ENCODE measurements at places on chromosomes 3 and 15.
A peak's percentile ranks its signal among the peaks of the same experiment; 100 is the strongest.

DNA sequence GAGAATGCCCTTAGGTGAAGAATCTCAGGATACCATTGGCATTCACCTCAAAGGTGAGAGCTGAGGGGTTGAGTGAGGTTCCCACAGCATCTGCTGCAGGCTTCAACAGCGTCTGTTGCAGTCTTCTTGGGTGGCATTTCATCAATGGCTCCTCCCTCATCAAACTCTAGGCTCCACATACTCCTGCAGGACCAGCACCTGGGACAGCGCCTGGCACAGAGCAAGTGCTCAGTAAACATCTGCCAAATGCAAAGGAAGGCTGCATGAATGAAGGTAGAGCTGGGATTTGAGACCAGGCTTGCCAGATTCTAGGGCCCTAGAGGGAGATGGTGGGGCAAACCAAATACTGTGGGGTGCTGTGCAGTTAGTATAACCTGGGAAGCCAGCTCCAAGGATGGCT lies 9.6 kb downstream of the TRH start:
- no peak for DNase-seq

- DNase-seq = peak; percentile 83
Measured at GRCh38 chr3:11306817-11307589, 34.8 kb downstream of the ATG7 start.

- DNase-seq = no peak
Measured at GRCh38 chr3:71724584-71725270, 475 bp downstream of the EIF4E3 start.

DNA sequence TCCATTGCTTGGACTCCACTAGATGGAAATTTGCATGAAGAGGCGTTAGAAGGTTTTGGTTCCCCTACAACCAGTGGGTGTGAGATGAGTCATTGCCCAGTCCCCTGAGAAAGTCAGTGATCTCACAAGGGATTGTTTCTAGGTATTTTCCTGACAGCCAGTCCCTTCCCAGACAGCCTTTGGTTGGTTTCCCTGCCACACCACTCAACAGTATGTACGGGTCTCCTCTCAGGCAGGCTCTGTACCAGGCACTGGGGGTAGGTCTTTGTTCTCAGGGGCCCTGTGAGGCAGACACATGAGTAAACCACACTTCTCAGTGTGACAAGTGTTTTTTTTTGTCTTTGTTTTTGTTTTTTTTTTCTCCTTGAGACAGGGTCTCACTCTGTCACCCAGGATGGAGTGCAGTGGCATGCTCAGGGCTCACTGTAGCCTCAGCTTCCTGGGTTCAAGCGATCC lies 4.0 kb downstream of the LAMP3 start:
- peak; percentile 33 for DNase-seq

- DNase-seq = peak; percentile 100
Measured at GRCh38 chr15:93289941-93290617, 201.1 kb upstream of the RGMA start.

- DNase-seq = no peak
Measured at GRCh38 chr3:159600291-159600690, 388.3 kb upstream of the IL12A start.

DNA sequence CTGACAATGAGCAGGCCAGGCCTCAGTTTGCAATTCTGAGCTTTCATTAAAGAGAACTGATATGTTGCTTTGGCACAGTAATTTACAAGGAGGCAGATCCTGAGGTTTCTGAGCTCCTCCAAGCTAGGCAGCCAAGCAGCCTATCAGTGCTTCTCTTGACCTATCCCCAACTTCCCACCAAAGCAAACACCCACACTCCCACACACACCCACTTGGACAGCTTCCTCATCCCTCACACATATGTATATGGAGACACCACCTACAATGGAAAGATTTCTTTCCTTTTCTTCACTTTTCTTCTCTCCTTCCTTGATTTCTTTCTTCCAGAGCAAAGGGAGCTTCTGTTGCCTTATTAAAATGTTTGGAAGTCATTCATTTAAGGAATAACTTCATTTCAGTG lies 217.0 kb downstream of the NLGN1 start:
- DNase-seq = no peak

DNA sequence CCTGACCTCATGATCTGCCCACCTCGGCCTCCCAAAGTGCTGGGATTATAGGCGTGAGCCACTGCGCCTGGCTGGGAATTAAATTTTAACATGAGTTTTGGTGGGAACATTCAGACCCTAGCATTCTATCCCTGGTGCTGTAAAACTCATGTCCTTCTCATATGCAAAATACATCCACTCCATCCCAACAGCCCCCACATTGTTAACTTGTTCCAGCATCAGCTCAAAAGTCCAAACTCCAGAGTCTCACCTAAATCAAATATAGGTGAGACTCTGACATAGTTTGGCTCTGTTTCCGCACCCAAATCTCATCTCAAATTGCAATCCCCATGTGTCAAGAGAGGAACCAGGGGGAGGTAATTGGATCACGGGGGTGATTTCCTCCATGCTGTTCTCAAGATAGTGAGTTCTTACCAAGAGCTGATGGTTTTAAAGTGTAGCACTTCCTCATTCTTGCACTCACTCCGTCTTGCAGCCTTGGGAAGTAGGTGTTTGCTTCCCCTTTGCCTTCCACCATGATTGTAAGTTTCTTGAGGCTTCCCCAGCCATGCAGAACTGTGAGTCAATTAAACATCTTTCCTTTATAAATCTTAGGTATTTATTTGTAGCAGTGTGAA lies 96.2 kb upstream of the PLCL2 start:
- no peak for DNase-seq

DNA sequence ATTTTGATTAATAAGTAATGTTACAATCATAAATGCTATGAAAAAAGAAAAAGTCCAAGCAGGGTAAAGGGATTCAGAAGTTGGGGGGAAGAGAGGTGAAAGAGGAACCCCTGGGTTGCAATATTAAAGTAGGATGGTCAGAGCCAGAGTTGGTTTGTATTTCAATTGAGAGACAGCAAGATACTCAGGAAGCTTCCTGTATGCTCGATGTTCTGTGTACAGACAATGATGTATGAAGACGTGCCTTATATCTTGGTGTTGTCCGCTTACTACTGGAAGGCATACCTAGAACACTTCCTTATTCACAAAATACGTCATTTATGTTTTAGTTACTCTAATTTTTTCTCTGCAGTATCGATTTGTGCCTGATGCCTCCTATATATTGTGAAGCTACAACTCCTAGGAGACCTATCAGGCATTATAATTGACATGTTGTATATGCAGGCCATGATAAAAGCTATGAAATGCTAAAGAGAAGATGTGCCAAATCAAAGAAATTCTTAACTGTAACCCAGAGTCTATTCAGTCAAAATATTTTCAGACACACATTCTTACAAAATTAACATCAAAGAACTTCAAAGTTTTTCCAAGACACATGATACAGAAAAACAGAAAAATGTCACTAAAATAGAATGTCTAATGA lies 87.5 kb downstream of the TBL1XR1 start:
- DNase-seq = no peak

DNA sequence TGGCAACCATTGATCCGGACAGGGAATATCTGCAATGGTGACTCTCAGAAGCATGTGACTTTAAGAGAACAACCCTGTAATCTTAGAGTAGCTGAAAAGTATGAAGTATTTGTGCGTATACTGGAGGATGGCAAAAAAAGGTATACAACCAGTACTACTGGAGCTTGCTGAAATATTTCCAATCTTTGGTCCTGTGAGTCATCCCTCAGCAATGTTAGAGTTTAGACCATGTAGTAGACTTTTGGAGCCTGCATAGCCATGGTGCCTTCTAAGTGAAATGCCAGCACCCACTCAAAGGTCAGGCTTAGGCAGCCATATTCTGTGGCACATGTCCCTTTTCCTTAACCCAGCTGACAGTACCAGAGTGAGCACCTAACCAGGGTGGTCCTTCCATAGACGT lies 429.4 kb downstream of the NTRK3 start:
- no peak for DNase-seq

GRCh38 chr3:43958005-43958770 lies 267.4 kb downstream of the ABHD5 start:
- DNase-seq = no peak

DNA sequence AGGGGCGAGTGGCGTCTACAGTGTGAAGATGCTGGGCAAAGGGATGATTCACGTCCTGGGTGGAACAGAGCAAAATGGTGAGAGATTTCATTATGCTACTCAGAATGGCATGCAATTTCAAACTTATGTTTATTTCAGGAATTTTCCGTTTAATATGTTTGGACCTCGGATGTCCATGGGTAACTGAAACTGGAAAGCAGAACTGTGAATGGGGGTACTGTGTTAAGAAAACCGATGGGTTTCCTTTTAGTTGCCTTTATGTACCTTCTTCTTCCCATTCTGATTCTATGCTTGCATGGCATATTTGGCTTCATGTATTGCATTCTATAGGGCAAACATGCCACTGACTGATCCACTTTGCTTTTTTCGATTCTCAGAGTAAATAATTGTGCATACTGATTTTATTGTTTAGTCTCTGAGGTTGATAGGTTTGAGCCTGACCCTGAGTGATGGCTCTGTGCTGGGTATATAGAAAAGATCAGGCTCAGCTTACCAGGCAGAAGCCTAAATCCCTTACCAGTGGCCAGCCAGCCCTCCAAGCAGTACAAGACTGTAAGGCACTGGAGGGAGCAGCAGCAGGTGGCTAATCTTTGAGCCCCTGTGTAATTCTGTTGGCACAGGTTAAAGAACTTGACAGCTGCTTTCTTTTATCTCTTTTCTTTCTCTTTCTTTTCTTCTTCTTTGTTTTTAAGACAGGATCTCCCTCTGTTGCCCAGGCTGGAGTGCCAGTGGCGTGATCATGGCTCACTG lies 4.5 kb downstream of the QTRT2 start:
- no peak for DNase-seq

- no peak for DNase-seq
Measured at GRCh38 chr15:48421362-48421761, 90.1 kb downstream of the DUT start.

DNA sequence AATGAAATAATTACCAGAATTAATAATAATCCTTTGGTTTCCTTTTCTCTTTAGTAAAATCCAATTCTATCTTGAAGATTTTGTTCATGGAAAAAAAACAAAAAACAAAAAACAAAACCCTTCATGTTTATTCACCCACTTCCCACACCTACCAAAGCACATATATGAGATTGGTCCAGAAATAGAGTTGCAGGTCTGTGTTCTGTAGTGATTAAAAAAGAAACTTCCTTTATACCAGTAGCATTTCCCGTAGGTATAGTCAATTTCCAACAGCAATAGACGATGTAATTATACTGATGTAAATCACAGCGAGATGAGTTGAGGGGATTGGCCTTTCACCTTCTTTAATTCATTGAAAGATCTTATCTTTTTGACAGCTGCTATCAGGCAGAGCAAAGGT lies 194.6 kb downstream of the SOX2 start:
- DNase-seq = no peak

DNA sequence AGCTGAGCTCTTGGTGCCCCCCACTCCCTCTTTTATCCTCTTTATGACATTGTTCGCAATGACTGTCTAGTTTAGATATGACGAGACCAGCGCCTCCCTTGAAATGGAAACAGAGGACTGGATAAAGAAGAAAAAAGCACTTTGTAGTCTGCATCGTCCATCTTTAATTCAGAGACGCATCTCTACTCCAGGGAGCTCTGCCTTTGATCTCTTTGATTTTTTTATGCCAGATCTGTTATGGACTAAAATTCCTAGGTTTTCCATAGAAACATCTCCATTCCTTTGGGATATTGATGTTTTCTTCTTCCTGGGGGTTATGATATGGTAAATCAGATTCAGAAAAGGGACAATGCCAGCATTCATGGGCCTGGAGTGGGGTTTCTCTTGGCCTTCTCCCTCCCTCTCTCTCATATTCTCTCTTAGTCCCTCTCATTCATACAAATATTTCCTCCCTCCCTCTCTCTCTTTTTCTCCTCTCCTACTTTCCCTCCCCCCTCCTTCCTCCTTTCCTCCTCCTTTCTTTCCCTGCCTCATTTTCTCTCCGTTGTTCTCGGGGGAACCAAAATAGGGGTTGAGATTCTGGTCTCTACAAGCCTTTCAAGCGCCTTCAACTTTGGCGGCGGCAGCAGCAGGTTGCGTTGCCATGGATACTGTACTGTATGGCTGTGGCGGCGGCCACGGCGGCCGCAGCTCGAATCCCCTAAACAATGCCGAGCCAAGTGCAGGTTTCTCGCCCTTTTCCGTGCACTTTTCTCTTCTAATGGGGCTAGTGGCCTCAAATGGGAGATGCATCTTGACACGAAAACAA lies 45.5 kb downstream of the ZIC4 start:
- peak; percentile 19 for DNase-seq

DNA sequence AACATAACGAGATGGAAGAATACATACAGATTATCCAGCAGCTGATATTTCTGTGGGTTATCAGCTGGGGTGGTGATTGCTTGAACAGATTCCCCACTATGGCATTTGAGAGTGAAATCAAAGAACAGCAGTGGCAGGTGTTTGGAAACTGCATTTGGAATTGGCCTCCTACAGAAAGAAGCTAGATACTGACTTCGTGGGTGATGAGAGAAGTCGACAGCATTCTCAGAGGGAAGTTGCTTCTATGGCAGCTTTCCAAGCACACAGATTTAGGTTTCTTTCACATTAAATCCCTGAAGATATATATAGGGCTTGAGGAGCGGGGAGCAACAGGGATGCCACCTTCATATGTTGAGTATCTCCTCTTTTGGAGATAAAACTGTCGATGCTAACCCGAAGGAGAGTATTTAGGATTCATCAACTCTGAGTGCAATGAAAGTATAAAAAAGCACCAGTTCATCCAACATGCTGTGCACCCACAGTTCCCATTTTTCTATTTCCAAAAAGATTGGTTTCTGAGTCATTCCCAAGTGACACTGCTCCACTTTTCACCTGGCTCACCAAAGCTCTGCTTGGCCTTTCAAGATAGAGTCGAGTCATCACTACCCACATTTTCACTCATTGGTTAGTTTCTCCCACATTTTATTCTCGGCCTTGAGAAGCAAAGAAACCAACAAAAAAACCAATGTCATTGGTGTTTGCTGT lies 579.8 kb upstream of the SUCLG2 start:
- DNase-seq = no peak

DNA sequence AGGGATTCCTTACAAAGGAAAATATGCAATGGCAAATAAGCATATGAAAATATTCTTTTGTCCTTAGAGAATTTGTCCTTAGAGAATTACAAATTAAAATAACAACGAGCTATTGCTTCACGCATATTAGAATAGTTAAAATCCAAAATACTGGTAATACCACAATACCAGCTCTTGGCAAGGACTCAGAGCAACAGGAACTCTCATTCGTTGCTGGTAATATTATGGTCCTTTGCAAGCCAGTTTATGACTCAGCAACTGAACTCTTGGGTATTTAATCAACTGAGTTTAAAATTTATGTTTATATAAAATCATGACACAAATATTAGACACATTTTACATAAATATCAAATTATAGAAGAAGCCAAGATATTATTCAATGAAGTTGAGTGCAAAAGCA lies 1730.4 kb downstream of the SI start:
- DNase-seq = no peak

- no peak for DNase-seq
Measured at GRCh38 chr3:124034016-124034843, 42.3 kb upstream of the ROPN1 start.

- DNase-seq = no peak
Measured at GRCh38 chr15:65326117-65326526, 21.6 kb downstream of the RNU5B-1 start.

- DNase-seq = no peak
Measured at GRCh38 chr3:64987726-64988125, 299.9 kb upstream of the ADAMTS9 start.

GRCh38 chr3:171412054-171412453 lies 48.2 kb downstream of the TNIK start:
- DNase-seq = no peak
